Tibial nerve (tissue), 4 donors: ENCODE measurements at places on chromosomes 2 and 18. TPM values are rescaled to one million over a fixed set of nuclear protein-coding genes. Genes with fewer than 3 reads are reported as not detected.

- no peak for DNase-seq
Measured at GRCh38 chr2:122174061-122174460, 418.6 kb downstream of the TSN start.

DNA sequence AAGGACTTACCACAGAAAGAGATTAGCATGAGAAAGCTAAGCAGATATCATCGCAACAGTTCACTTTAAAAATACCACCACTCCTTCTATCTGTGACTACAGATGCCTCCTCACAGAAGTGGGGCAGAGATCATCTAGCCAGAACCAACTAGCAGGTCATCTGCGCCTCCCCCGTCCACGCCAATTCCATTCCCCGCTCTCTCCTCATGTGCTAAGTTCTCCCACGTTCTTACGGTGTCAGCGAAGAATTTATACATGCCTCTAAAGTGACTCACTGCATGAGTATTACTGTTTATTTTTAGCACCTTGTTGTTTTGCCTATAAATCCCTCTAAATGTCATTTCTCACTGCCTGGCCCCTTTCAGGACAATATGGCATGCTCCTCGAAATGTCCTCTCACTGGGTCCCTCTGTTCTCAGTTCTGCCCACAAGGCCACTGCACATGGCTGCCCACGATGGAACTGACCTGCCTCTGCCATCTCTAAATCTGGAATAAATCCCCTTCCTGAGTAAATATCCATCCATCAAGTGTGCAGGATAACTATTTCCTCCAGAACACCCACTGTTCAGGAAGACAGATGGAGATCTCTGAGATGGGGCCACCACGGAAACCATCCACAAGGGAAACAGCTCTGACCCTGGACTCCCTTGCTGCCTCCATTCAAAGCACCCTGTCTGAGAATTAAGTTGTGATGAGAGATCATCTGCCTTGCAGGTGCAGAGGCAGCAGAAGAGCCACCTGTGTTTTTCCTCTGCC lies 137.7 kb downstream of the IRS1 start:
- no peak for DNase-seq

DNA sequence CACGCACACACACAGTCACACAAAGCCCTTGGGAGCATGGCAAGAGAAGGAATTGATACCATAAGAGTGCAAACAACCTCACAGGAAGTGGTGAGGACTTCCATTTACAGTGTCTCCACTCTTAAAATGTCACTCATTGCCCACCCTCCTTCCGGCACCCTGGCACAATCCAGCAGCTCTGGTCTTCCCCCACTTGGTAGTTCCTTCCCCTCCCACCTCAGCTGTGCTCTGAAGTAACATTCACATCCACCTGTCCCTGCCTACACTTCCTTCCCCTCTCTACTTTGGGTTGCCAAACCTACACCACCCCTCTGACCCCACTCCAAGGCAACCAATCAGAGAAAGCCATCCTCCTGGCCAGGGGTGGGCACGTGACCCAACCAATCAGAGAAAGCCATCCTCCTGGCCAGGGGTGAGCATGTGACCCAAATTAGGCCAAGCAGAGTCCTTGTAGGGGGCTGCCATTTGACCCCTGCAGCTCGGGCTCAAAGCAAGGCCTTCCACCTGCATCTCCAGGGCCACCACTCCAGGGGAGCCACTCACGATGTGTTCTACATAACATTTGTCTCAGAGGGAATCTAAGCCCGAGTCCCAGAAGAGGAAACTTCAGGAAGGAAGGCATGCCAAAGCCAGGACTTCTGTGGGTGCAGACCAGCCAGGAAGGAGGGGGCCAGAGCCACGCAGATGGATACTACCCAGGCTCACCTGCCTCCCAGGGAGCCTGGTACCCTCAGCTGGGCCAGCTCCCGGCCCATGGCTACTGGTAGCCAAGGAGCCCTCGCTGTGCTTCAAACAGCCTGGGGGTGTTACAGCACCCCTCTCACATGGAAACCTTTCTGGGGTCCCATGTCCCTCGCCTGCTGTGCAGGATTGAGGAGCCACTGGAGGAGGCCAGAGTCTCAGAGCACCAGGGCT lies 21.2 kb downstream of the CYP26B1 start:
- DNase-seq: no peak

GRCh38 chr2:197308585-197308984 lies 2.0 kb downstream of the ANKRD44 start:
- no peak for DNase-seq

- no peak for DNase-seq
Measured at GRCh38 chr2:135245071-135245470, 193.0 kb downstream of the RAB3GAP1 start.

GRCh38 chr18:43501099-43501498 lies 223.8 kb upstream of the SYT4 start:
- DNase-seq: no peak

DNA sequence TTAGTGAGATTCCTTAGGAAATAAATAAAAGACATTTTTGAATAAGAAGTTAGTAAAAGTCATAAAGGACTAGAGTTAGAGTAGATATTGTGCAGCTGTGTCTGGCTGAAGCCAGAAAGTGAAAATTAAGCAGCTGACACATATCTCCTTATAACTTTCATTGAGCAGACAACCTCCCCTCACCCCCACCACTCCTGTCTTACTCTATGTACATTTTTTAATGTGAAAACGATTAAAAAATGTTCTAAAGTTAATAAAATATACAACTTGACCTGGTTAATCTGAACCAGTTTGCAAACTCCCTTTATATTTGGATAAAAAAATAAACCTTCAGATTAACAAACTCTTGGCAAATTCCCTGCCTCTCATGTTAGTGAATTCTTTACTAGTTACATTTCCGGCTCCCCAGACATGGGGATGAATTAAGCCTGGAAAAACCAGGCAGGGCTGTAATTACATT lies 462.8 kb downstream of the MEIS1 start:
- no peak for DNase-seq

- DNase-seq: no peak
Measured at GRCh38 chr2:143186876-143187275, 57.7 kb downstream of the ARHGAP15 start.

DNA sequence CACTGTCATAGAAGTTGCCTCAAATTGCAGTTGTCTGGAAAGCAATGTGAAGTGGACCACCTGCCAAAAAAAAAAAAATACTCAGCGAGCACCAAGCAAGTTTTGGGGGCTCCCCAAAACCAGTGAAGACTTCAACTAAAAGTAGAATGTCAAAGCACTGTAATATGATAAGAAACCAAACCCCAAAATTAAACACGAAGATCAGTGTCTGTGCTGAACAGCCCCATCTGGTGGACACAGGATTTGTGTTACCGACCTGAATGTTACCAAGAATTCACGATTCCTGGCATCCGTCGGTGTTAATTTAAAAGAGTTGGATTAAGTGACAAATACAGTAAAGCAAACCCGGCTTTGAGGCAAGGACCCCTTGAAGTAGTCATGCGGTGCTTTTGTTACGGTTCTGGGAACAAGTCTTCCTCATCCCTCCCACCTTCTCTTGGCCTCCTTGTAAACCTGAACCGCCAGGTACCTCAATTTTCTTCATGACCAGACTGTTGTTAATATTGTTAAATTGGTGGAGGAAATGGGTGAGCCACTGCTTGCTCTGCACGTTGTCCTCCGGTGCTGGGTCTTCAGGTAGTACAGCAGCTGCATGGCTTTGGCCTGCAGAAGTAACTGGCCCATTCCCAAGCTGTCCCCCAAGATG lies 31.3 kb upstream of the SSB start:
- DNase-seq: peak; percentile 92

GRCh38 chr2:237378650-237379049 lies 35.3 kb downstream of the COL6A3 start:
- DNase-seq: no peak

IL18RAP gene
- 3.9 TPM for total RNA-seq

ALPP gene
- not detected for total RNA-seq
